ENCODE measurements at places on chromosomes 4 and X.

DNA sequence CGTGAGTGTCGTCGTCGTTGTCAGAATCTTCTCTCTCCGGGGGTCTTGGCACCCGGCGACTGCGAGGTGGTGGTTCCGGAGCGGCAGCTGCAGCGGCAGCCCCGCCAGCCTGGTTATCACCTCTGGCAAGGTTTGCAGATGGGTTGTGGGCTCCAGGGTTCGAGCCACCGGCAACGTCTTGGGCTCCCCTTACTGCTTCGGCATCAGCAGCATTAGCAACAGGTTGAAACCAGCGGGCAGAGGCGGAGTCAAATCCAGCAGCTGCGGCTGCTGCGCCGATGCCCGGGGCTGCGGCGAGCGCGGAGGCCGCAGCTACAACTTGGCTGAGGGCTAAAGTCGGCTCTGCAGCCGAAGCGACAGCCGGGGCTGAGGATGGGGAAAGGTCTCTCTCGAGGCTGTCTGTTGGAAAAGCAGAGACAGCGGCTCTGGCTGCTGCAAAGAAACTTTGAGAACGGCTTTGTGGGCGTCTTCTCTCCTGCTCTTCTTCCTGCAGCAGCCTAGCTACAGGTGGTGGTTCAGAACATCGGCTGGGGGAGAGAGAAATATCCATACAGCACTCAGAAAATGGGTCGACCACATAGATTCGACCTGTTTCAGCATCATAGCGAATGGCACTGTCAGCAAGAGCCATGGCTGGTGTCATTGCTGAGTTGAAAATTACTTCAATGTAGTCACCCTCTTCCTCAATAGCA lies 3.6 kb downstream of the IRS4 start:
- no peak for DNase-seq

- no peak for DNase-seq
Measured at GRCh38 chr4:155954118-155954685, 536 bp upstream of the CTSO start.

GRCh38 chrX:49850028-49850427 lies 20.9 kb downstream of the PAGE4 start:
- DNase-seq = no peak

- DNase-seq = peak; percentile 65
Measured at GRCh38 chr4:41661442-41662076, 87.0 kb downstream of the PHOX2B start.

- DNase-seq = peak; percentile 57
Measured at GRCh38 chrX:44223150-44223549, 120.3 kb downstream of the EFHC2 start.

DNA sequence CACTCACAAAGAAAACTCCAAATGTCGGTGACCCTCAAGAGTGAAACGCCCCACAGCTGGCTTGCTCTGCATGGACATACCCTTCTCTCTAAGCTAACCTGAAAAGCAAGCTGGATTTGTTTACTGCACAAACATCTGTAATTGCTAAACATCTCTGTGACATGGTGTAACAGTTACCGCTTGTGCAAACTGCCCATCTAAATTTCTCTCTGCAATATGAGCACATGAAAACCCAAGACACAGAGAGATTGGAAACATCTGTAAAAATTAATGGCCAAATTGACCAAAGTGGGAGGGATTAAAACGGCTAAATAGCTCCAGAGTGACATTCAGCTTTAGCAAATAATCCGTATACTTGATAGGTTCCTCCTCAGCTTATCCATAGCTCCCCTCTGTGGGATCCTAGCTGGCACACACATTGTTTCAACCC lies 155.0 kb upstream of the MAP3K15 start:
- DNase-seq = peak; percentile 9

DNA sequence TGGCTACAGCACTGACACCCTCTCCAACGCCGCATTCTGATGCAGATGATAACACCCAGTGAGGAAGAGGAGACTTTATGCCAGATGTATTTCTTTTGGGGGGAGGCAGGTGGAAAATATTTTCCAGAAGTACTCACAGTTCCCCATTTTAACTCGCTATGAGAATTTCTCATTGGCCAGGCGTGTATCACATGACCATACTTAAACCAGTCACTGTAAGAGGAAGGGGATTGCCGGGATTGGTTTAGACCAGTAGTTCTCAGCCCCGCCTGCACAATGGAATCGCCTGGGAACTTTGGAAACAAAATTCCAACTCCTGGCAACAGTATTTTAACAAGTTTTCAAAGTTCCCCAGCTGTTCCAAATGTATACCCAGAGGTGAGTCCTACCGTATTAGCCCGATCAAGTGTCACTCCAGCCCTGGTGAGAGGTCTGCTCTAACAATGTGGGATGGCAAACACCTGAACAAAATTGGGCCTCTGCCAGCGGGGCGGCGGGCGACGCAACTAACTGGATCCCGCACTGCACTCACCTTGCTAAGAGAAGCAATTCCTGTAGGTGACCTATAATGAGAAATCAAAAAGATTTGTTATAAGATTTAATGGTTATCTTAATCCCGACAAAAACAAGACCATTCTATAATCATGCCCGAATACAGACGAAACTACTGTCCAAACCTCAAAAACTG lies 2.9 kb upstream of the MSL3 start:
- no peak for DNase-seq

DNA sequence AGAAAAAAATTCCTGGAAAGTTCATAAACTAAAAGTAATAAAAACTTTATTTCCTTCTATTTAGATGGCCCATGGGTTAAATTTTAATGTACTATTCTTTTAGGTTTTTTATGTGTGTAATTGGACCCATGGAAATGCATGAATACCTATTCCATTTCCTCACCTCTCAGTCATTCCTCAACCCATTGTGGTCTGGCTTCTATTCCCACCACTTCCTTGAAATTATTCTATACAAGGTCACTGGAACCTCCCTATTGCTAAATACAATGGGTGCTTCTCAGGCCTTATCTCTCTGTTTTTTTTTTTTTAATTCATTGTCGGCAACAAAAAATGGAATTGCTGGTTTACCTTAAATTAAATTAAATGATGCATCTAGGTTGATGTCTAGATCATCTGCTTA lies 17.2 kb downstream of the SLC39A8 start:
- no peak for DNase-seq

GRCh38 chr4:1309261-1310010 lies 19.7 kb downstream of the MAEA start:
- DNase-seq = peak; percentile 96

- DNase-seq = no peak
Measured at GRCh38 chr4:81509822-81510221, 38.1 kb upstream of the RASGEF1B start.

DNA sequence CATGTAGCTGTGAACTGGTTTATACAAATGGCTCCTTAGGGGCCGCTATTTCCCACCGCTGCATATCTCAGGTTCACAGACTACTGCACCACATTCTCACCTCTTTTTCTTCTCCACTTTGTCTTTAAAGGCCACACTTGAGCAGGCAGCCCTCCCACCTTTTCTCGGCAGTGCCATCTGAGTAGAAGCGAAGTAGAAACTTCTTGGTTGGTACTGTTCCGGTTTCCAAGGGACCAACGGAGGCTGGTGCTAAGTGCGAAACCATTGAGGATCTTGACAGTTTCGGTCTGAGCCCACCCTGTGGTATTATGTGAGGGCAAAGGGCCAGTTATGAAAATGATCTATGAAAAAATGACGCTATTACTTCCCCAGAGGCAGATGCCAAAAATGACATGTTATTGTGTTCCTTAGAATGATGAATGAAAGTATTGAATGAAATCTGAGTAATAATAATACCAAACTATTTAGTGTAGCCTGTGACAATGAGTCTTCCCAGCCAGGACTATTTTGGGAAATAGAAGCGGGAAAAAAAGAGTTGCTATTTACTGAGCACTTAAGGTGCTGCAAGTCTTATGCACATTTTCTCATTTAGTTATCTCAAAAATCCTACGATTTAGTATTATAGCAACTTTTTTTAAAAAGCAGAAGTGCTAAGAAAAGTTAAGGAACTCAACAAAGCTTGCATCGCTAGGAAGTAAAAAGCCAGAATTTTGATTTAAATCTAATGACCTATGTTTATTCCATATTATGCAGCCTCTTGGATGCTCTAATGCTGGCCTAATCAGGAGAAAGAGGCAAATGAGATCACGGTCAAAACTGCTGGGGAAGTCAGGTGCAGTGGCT lies 29.6 kb upstream of the CHRNA9 start:
- DNase-seq = no peak

DNA sequence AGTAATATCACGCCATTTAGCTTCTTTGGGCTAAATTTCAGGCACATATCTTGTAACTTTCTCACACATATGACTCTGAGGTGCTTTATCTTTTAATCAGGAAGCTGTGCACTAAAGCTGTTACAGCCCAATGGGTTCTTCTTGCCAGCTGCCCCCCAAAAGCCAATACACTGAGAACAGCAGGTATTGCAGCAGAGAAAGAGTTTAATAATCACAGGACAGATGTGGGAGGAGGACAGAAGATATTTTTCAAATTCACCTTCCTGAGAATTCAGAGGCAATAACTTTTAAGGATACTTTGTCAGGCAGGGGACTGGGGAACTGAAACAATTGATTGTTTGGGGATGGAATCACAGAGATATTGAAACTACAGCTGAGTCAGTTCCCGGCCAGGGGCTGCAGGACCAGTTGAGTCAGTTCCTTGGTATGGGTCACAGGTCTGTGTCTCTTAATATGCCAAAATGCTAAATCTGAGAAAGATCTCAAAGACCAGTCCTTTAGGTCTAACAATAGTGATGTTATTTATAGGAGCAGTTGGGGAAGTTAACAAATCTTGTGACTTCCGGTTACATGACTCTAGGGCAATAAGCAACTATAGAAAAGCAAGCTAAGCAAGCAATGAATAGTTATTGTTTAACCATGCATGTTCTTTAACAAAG lies 28.1 kb downstream of the DDIT4L start:
- no peak for DNase-seq

DNA sequence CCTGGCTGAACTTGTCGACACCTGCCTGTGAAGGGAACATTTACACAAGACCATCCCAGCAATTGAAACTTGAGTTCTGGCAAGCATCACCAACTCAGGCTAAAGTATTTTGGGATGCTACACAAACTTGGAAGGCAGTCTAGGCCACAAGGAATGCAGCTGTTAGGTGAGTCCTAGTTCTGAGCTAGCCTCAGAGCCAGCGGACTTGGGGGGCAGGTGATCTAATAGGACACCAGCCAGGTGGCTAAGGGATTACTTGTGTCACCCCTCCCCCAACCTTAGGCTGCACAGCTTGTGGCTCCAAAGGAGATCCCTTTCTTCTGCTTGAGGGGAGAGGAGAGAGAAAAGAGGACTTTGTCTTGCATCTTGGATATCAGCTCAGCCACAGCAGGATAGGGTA lies 62.3 kb upstream of the DKK2 start:
- DNase-seq = no peak

Measured in EL (cell line).